ENCODE measurements at places on chromosomes 5 and 9.
A peak's percentile ranks its signal among the peaks of the same experiment; 100 is the strongest.

DNA sequence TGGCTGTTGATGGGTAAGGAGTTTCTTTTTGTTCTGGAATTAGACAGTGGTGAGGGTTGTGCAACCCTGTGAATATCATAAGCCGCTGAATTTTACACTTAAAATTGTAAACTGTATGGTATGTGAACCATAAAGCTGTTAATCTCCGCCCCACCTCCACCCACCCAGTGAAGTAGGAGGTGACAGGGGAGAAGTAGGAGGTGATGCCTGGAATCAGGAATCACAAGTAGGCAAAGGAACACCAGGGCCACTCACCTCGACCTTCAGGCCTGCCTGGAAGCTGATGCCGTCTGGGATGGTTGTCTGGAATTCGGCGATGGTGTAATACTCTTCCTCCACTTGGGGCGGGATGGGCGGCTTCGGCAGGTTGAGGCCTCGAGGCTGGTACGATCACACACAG lies 62.3 kb upstream of the UBTD2 start:
- DNase-seq: no peak

- DNase-seq: peak; percentile 56
Measured at GRCh38 chr5:759111-759751, 25.3 kb downstream of the ZDHHC11B start.

DNA sequence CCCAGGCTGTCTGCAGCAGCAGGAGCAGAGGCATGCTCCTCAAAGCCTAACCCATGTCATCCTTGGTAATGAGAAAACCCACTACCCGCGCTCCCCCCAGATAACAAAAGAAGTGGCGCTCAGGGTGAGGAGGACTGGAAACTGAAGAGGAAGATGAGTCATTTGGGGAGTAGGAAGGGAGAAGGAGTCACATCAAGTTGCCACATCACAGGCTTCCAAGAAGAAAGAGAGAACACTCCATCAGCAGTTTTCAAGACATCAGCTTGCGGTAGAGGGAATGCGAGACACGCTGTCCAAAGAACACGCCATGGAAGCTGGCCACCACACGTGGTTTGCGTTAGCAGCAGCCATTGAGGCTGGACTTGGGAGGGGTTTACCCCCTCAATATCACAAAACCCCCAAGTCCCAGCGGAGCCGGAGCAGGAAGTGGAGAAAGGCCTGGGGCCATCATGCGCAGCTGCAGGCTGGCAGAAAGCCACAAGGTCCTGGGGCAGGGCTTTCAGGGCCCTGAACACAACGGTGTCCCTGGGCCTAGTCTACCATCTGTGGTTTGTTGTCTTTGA lies 41.5 kb downstream of the SH3PXD2B start:
- peak; percentile 68 for DNase-seq

- DNase-seq: no peak
Measured at GRCh38 chr5:136000932-136001331, 27.9 kb upstream of the TGFBI start.

DNA sequence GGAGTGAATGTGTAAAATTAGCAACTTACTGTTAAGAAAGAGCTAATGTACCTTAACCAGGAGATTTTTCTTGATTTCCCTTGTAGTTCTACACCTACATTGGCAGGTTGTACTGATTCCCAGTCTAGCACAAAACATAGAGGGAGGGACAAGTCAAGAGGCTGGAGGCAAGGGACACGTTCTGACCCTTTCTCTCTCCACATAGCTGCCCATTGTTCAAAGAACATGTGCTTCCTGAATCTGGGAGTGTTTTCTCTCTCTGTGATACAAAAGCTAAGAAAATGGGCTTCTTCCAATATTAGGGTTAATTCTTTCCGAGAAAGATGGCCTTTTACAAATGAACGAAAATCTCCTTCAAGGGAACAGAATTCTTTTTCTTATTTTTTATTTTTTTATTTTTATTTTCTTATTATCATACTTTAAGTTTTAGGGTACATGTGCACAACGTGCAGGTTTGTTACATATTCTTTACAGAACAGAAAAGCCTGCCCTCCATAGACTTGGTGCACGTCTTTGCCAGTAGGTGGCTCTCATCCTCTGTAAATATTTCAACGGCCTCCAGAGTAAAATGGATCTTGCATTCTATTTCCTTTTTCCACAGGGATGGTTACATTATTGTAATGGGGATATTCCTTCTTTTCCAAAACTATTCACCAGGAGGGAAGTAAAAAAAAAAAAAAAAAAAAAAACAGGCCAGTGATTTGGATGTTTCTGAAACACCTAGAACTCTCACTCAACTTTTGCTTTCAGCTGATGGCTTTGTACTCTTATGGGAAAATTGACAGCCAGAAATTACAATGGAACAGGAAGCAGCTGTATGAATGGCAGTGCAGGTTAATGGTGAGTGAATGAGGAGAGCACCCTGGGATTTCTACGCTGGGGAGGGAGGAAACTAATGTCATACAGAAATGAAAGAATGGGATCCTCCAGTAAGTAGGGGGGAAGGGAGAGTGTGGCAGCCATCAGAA lies 13.1 kb upstream of the IFNA5 start:
- peak; percentile 52 for DNase-seq

DNA sequence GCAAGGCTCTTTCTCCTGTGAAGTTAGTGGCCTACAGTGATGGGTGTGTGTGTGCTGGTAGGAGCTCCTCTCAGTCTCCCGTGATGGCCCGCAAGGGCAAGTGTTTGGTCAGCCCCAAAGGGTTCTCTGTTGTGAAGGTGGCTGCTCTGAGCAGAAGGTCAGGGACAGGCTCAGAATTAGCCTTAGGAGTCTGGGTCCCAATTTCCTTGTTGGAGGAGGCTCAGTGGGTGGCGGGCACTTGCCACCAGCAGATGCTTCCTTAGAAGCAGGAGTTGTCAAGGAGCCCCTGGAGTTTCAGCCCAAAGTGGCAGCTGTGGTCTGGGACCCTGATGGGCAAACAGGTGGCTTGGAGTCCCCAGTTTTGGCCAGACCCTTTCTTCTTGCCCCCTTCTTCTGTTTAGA lies 154.4 kb downstream of the MACROH2A1 start:
- DNase-seq: no peak

- no peak for DNase-seq
Measured at GRCh38 chr9:90141723-90142122, 500.9 kb downstream of the DIRAS2 start.

DNA sequence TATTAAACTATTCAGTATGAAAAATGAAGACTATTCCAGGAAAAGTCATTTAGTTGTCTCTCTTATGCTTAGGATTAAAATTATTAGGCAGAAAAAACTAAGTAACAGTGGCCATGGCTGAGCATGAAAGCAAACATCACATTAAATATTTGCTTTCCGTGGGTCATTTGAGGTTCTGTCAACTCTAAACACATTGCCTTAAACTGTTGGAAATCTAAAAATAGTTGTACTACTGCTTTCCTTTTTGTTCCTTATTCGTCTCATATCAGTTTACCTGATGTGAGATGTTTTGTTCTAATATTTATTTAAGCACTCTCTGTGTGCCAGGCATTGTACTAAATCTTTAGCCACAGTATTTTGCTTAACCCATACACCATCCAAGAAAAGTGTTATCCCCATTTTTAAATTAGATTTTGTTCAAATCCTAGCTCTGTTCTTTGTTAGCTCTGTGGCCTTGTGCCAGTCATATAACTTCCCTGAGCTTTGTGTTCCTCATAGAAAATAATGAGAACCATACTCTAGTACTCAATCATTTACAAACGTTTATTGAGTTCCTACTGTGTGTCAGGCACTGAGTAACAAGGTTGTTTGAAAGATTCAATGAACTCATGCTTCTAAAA lies 18.7 kb upstream of the ZNF608 start:
- DNase-seq: no peak

- no peak for DNase-seq
Measured at GRCh38 chr9:10252174-10252573, 360.6 kb downstream of the PTPRD start.

GRCh38 chr9:134600371-134600770 lies 41.2 kb upstream of the COL5A1 start:
- DNase-seq: no peak

GRCh38 chr5:174837919-174838902 lies 113.8 kb downstream of the MSX2 start:
- DNase-seq: no peak

DNA sequence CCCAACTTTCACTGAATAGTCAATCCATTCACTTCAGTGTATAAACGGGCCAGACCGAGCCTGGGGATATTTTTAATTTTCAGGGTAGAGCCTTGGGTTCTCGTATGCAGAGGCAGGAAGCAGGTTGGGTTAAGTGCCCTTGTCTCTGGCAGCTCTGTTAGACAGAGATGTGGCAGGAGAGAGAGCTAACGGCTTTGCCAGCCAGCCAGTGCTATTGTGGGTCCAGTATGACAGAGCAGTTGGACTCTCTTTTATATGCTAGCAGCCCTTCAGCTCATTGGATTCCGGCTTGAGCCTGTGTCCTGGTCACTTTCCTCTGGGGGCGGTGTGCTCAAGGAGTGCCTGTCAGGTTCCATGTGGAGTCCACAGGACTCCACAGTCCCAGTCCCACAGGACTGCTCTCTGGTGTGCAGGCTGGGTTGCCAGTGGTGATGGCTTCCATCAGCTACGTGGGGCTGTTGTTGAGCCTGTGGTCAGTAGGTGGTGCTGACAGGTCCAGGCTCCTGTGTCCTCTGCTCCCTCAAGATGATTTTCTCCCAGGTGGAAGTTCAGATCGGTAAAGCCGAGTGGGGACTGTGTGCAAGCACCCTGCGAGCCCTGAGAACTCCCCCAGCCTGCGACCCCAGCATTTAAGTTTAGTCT lies 14.3 kb downstream of the CLTA start:
- DNase-seq: no peak

DNA sequence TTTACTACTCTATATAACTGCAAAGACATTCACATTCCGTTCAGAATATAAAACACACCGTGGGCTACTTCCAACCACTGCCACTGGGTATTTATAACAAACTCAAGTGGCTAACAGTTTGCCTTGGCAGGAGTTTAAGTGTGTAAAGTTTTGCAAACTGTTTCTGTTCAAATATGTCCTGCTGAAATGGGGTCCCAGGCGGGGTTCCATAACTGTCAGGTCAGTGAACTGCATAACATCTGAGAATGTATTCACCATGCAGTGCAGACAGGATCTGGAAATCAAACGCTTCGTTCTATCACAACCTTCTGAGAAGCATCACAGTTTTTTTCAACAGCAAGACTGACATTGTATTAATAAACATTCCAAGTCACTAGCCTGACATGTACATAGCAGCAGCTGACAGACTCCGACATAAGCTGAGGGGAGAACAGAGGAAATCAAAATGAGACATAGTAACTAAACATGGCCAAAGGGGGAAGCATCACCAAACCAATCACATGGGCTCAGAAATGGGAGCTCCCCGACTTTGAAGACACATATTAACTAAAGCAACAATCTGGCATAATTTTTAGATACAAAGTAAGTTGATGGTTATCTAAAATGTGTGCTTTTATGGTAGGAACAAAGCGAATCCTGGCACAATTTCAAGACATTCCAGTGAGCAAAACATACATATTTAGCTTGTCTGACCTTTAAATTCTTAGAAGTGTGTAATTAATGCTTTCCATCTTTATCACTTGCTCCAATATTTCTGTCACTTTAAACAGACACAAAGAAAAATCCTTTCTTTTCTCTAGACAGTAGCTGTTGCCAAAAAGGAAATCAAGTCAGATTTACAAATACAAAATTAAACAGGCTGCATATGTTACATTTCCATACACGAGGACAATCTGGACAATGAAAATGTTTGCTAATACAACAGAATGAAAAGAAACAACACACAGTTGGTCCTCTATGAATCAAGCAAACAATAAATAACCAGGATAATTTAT lies 156.8 kb downstream of the MAPKAP1 start:
- no peak for DNase-seq

DNA sequence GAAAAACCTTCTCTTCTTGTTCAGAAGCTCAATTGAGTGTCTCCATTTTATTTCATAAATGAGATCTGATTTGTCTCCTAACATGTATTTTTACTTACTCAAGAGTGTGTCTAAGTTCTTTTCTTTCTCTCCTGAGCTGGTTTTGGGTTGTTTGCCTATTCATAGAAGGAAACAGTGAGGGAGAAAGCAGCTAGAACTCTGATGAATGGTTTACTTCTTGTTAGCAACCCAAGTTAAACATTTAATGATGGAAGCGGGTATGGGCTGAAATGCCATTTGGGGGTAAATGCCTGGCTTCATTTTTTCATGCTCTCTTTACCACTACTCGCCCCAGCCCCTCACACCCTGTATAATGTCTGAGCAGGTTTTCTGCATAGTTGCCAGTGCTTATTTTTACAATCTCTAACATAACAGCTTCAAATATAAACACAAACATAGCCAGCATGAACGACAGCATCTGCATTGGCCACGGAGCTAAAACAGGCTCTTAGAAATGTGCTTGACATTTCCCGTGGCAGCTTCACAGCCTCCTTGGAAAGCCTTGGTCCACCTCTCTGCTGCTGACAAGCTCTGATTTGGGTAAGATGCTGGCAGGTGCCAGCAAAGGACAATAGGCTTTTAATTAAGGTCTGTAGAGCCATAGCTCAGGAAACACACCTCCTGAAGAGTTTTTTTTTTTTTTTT lies 321.1 kb downstream of the ARHGEF28 start:
- DNase-seq: no peak

DNA sequence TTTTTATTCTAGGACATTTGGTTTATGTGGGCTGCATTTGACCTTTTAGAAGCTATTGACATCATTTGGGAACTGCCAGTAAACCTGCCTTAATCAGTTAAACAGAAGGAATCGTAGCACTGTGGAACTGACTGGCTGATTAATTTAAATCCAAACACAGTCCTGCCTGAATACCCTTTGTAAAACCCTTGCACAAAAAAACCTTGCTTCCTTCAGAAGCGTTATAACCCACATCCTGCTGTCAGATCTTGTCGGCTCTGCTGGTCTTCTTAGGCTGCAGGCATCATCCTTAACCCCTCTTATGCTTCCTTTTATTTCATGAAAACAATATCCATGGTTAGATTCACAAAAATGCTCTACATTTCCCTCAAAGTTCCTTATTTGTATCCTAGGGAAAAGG lies 46.3 kb downstream of the PAM start:
- DNase-seq: peak; percentile 44

Data from activated CD4-positive, alpha-beta T cell treated with anti-CD3 and anti-CD28 coated beads, Interleukin-2, Interleukin-6, amounts not matched to agents 100 ng/mL and 50 ng/mL, durations not matched to agents 16 hours and 8 hours (primary cell).